Kidney tubule cell (primary cell): ENCODE measurements at places on chromosomes 6 and 20.

GRCh38 chr6:118758946-118759345 lies 107.6 kb upstream of the CEP85L start:
- no peak for DNase-seq

GRCh38 chr6:82415820-82416219 lies 52.2 kb downstream of the TPBG start:
- DNase-seq = no peak

DNA sequence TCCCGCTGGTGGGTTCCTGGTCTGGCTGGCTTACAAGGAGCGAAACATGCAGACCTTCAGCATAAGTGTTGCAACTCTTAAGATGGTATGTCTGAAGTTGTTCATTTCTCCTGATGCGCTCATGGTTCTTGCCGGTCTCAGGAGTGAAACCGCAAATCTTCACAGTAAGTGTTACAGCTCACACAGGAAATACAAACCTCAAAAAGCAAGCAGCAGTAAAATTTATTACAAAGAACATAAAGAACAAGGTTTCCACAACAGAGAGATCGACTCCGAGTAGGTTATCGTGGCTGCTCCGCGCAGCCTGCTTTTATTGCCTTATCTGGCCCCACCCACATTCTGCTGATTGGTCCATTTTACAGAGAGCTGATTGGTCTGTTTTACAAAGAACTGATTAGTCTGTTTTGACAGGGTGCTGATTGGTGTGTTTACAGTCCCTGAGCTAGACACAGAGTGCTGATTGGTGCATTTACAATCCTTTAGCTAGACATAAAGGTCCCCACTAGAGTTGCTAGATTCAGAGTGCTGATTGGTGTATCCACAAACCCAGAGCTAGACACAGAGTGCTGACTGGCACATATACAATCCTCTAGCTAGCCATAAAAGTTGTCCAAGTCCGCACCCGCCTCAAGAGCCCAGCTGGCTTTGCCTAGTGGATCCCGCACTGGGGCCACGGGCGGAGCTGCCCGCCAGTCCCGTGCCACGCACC lies 39.2 kb downstream of the TRIM27 start:
- no peak for DNase-seq

GRCh38 chr6:134590004-134590403 lies 272.1 kb upstream of the SGK1 start:
- DNase-seq = no peak

GRCh38 chr6:41255638-41256246 lies 27.6 kb downstream of the TREML4 start:
- no peak for DNase-seq
